ENCODE measurements at places on chromosomes 12 and 14.

DNA sequence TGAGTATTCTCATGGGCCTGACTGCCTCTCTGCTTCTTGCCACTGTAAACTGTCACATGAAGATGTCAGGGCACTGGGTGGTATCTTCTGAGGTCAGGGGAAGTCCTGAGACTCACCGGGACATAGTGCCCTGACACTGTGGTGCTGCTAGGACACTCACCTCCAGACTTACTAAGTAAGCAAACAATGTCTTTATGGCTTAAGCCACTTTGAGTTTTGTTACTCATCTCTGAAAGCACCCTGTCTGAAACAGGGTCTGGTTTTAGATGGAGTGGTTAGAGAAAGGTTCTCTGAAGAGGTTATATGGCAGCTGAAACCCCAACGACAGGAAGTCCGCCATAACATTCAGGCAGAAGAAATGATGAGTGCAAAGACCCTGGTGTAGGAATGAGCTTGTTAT, 22.7 kb downstream of the GPR19 start:
- no peak for DNase-seq

DNA sequence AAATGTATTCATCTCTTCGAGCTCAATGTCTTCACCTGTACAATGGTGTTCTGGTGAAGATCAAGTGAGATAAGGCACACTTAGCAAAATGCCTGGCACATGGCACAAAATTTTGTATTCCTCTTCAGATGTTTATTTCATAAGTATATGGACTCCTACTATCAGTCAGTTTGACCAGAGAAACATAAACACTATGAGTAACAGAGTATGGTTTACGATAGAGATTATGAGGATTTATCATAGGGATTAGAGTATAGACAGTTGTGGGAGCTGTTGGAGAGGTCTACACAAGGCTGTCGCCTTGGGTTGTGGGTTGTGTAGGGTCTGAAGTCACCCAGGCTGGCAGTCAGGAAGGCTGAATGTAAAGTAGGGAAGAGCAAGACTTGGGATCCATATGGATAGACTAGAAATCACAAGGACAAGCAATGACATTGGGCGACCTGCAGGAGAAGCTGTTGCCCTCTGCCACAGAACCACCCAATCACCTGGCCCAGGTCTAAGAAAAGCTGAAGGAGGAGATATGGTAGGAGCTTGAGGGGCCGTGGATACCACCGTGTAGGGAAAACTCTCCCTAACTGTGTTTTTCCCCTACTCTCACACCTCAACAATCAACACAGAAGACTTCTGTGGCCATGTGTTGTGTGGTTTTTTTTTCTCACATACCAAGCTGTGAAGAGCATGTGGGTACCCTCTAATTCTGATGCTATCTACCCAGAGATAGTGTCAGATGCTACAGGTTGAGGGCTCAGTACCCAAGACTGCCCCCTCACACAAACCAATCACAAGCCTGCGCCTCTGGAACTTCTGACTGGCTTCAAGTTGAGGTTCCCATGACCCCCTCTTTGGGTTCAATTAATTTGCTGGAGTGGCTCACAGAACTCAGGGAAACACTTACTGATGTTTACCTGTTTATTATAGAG, 27.2 kb upstream of the RESF1 start:
- no peak for DNase-seq

DNA sequence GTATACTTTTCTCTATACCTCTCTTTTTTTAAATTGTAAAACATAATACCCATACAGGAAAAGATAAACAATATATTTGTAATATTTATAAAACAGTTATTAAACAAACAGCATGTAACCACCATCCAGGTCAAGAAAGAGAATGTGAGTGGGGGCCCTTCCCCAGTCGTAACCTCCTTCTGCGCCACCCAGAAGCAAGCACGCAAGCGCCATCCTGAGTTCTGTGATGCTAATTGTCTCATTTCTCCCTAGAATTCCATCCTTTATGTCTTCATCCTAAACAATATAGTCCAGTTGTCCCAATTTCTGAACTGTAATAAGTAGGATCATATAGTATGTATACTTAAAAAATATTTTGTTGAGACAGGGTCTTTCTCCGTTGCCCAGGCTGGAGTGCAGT, 129.5 kb downstream of the EXOC5 start:
- no peak for DNase-seq

DNA sequence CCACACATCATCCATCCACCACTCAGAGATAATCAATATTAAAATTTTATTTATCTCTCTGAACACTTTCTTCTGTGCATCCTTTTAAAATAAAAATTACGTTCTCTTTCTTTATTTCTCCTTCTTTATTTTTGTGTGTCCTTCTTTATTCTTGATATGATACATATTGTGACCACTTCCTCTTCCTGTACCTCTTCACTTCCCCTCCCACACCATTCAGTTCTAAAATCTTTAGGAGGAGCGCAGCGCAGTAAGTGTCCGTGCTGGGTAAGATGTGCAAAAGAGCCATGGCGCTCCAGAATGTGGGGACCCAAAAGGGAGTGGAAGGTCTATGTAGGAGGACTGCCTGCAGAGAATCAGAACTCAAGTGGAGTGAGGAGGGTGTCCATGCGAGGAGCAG, 256.7 kb downstream of the ITPR2 start:
- no peak for DNase-seq

- no peak for DNase-seq
Observed at GRCh38 chr14:103402695-103403094, 17.5 kb downstream of the MARK3 start.

DNA sequence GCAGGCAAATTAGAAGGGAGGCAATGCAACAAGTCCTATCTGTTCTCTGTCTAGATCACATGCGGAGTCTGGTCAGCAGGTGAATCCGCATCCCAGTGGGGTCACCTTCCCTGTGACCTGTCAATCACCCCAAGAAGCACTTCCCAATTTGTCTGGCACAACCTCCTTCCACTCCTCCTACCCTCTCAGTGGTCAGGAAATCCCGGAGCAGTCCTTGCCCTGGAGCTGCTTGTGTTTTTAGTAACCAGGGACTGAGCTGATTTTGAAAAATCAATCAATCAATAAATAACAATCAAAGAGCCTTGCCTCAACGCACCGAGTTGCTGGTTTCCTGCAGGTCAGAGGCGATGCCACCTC, 572 bp upstream of the ACSS3 start:
- no peak for DNase-seq

GRCh38 chr12:58640314-58640713, 280.0 kb downstream of the LRIG3 start:
- DNase-seq, result no peak

- DNase-seq, result no peak
Observed at GRCh38 chr12:81683881-81684280, 75.3 kb downstream of the PPFIA2 start.

DNA sequence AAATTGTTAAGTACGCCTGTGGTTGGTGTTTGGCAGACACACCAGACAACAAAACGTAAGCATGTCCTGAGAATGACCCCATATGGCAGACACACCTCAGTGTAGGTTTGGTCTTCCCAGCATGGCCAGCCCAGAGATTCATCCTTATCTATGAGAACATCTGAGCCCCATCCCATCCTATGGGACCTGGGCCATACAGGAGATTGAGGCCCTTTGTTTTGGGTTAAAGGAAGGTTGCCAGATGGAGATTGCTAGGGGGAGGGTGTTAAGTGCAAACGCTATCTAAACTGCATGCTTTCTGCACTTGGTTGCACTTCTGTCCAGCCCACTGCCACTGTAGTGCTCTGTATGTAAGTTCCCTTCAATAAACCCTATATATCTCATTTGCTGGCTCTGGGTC, 4.1 kb upstream of the PCNX4 start:
- no peak for DNase-seq

GRCh38 chr14:74964787-74965485, 9.5 kb upstream of the PGF start:
- no peak for DNase-seq

GRCh38 chr14:61803755-61804154, 41.5 kb downstream of the SNAPC1 start:
- no peak for DNase-seq

DNA sequence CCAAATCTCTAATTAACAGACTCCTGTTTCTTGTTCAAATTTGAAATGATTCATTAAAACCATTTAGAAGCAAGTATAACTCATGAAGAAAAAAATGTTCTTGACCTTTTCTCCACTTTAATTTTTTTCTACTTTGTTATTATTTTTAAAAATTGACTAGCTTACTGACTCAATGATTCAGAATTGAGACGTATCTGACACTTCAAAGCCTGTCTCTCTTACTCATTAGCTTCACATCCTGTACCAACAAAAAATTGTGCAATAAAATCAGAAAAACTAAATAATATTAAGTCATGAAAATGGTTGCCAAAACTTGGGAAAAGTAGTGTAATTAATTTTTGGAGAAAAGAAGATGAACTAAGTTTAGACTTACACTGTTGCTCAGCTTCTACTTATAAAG, 331.2 kb downstream of the SLC16A7 start:
- no peak for DNase-seq

DNA sequence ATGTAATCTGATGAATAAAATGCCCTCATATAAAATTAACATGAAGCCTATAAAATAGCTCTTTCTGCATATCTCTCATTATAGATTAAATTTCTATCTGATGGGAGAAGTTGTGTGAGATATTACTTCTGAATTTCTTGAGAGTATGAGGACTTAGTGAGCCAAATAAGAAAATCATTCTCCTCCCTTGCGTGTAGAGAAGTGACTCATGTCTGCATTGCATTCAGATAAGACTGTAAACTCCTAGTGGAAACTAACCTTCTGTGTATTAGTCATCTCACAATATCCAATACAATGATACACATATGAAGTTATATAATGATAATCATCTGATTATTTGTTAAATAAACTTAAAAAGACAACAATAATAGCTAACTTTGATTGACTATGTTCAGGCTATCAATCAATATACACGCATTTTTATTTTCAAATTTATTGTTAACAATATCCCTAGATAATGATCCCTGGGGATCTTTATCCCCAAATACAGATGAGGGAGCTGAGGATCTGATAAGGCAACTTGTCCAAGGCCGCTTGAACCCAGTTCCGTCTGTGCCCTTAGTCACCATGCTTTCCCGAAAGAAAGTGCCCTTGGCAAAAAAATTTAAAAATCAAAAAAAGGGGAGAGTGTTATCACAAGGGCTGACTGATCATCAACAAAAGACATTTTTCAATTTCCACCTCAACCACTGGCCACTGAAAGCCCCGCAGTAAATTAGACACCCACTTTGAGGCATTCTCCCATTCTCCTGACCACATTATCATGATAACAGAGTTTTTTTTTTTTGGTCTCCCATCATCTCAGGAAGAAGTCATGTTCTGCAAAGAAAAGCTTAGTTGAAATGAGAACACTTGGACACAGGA, 189.2 kb upstream of the RASSF8 start:
- DNase-seq, result no peak

DNA sequence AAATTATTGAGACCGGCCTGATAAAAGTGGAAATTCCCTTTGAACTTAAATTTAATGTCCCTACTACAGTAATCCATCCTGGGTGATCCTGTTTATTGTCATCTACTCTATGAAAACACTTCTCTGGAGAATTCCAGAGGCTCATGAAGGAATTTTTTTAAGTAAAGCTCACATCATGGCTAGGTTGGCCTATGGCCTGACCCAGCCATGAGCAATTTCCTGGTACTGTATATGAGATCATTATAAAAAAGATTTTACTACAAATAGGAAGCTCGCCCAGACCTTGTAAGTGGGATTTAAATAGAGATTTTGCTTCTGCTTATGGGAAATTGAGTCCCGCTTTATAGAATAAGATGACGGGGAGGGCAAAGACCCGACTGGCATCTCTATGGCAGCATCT, 215.5 kb downstream of the DPF3 start:
- no peak for DNase-seq

- no peak for DNase-seq
Observed at GRCh38 chr14:68300608-68301007, 481.0 kb downstream of the RAD51B start.

DNA sequence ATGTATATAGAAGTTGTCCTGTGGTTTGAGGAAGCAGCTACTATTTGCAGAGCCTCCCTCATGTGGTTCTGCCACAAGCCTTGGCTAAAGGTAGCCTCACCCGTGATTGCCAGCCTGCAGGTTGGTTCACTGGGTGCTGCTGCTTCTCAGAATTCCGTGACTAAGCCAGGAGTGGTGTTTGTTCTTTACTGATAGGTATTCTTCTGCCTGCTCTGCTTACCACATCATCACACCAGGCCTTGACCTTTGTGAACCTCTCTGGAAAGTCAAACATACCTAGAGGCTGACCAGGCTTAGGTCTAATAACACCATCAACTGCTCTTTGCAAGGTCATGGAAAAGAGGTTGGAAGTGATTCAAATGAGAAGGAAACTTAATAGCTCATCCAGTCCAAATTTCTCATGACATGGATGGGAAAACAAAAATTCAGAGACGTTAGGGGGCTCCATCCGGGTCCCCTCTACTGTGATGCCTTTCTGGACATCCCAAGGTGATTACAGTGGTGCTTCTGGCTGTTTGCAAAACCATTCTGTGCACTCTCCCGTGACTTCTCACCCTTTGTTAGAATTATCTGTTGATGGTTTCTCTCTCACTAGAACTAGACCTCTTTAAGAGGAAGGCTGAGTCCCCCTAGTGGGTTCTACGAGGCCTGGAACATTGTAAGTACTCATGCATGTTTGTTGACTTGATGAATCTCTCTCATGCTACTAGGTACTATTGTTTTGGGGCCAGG, 8.5 kb upstream of the SOCS2 start:
- no peak for DNase-seq

GRCh38 chr14:84674636-84675035, 855.3 kb upstream of the FLRT2 start:
- DNase-seq, result no peak

GRCh38 chr14:44897845-44898151, 63.9 kb downstream of the KLHL28 start:
- DNase-seq, result no peak

DNA sequence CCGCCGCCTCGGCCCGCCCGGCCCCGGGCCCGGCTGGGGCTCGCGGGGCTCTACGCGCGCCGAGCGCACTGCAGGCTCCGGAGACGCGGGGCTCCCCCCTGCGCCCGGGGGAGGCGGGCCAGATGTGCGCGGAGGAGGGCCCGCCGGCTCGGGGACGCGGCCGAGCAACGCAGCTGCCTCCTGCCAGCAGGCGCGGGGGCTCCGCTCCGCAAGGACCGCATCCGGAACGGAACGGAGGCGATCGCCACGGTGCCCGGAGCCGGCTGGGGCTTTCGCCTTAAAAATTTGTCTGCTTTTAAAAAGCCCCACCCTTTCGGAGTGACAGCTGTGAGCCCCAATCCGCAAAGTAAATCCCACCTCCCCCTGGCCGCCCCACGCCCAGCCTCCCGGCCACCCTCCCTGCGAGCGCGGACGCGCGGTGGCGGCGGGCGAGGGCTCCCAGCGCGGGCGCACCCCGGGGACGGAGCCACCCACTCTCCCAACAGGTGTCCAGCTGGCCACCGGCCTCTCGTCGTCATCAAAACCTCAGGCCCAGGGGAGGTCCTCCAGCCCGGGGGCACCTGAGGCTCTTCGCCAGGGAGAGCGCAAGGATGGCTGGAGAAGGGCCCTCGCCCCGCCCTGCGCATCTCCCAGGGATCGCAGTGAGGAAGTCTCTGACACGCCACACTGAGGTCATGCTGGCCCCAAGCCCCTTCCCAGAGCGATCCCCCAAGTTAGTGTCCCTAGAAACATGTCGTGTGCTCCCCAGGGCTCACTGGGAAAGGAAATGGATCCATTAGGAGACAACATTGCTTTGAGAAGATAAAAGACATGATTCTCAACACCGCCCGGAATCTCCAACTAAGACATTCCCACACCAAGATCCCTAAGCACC, at the start of gene TMEM132D:
TSS of gene TMEM132D (minus strand) at position 70 of the 874 bp plus-strand sequence.
- no peak for DNase-seq

All from hematopoietic multipotent progenitor cell treated with erythropoietin and hydrocortisone succinate and interleukin-3 and kit ligand, for 15 days (in vitro differentiated cells).